ENCODE measurements at places on chromosomes 16 and 17. TPM values are rescaled to one million over a fixed set of nuclear protein-coding genes. Genes with fewer than 3 reads are reported as not detected.

Gene TPPP3
- 4.6 TPM for total RNA-seq

Gene NPIPB13
- 3.2 TPM for total RNA-seq

- no peaks in the 10 kb centered on the region for H3K36me3 ChIP-seq
- peaks cover 4% of the 10 kb centered on the region for H3K4me1 ChIP-seq
- DNase-seq: no peak
- H3K4me3 ChIP-seq: no peak overlapping the region
- H3K27me3 ChIP-seq: no peaks in the 10 kb centered on the region
Observed at GRCh38 chr17:80025140-80025539, 10.5 kb downstream of the TBC1D16 start.

GRCh38 chr16:85255777-85256176 lies 143.5 kb upstream of the CIBAR2 start:
- peaks cover 8% of the 10 kb centered on the region for H3K4me1 ChIP-seq
- H3K27ac ChIP-seq: no peak overlapping the region
- no peak overlapping the region for H3K4me3 ChIP-seq
- H3K27me3 ChIP-seq: no peaks in the 10 kb centered on the region
- DNase-seq: no peak

GRCh38 chr16:3112881-3113574 lies 642 bp downstream of the ZNF205 start:
- peak overlapping the region; percentile 53 for H3K27ac ChIP-seq
- DNase-seq: no peak
- peak overlapping the region; percentile 99 for H3K4me3 ChIP-seq
- H3K4me1 ChIP-seq: peaks cover 13% of the 10 kb centered on the region
- H3K36me3 ChIP-seq: no peaks in the 10 kb centered on the region
- no peaks in the 10 kb centered on the region for H3K27me3 ChIP-seq

- H3K4me1 ChIP-seq: peaks cover 6% of the 10 kb centered on the region
- H3K4me3 ChIP-seq: no peak overlapping the region
- no peaks in the 10 kb centered on the region for H3K27me3 ChIP-seq
- DNase-seq: no peak
- no peak overlapping the region for H3K27ac ChIP-seq
- no peaks in the 10 kb centered on the region for H3K36me3 ChIP-seq
Observed at GRCh38 chr17:56085576-56086267, 67.6 kb upstream of the ANKFN1 start.

DNA sequence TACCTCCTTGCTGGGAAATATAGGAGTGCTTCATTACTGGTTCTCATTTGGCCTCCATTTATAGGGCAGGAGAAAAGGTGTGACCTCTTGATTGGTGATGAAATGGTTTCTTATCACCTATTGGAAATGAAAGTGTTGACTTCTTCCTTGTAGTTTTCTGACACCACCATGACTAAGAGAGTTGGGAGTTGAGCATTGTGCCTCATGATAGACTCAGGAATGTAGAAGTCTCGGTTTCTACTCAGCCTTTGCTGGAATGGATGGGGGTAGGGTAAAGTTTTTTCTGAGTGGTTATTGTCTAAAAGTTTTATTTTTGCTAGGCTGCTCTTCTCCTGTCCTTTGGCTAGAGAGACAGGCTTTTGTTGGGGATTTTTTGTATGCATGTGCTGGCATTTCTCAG lies 117.4 kb downstream of the PHKB start:
- H3K36me3 ChIP-seq: peaks cover 3% of the 10 kb centered on the region
- no peak for DNase-seq
- no peak overlapping the region for H3K27ac ChIP-seq
- no peaks in the 10 kb centered on the region for H3K4me1 ChIP-seq

GRCh38 chr16:74252329-74252728 lies 44.3 kb upstream of the PSMD7 start:
- no peak overlapping the region for H3K4me3 ChIP-seq
- DNase-seq: no peak
- no peaks in the 10 kb centered on the region for H3K27me3 ChIP-seq
- H3K36me3 ChIP-seq: no peaks in the 10 kb centered on the region

DNA sequence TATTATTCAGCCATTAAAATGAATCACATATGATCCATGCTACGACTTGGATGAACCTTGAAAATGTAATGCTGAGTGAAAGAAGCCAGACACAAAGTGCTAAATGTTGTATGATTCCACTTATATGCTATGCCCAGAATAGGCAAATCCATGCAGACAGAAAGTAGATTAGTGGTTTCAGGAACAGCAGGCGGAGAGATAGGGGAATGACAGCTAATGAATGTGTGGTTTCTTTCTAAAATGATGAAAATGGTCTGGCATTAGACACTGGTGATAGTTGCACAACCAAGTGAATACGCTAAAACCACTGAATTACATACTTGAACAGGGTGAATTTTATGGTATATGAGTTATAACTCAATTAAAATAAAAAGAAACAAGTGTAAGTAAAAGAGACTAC lies 121.8 kb upstream of the NOG start:
- no peak overlapping the region for H3K27ac ChIP-seq
- no peak for DNase-seq
- no peaks in the 10 kb centered on the region for H3K36me3 ChIP-seq
- no peaks in the 10 kb centered on the region for H3K4me1 ChIP-seq
- no peak overlapping the region for H3K4me3 ChIP-seq
- H3K27me3 ChIP-seq: no peaks in the 10 kb centered on the region

Measured in cardiac muscle cell (in vitro differentiated cells and primary cell).